MM.1S (cell line): ENCODE measurements at places on chromosomes 5 and 9.

DNA sequence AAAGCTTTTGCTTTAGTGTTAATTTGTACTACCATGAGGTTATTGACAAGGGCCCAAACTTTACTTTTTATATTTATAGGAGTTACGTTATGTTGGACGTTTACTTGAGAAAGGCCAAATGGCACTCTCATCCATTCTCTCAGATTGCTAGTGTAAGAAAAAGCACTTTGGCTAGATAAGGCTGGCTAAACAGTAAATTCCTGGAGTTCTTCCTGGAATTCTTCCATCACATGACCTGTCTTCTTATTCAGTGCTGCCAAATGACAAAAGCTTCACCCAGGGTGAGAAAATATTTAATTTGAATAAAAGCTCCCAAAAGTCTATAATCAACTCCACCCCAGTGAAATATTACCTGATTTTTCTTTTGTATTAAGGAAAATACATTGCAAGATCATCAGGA, 1568.9 kb upstream of the ACO1 start:
- no peak for DNase-seq
- no peak overlapping the region for H3K27ac ChIP-seq
- H3K4me1 ChIP-seq, result no peaks in the 10 kb centered on the region
- no peaks in the 10 kb centered on the region for H3K36me3 ChIP-seq
- no peak overlapping the region for H3K4me3 ChIP-seq
- H3K27me3 ChIP-seq, result no peaks in the 10 kb centered on the region

DNA sequence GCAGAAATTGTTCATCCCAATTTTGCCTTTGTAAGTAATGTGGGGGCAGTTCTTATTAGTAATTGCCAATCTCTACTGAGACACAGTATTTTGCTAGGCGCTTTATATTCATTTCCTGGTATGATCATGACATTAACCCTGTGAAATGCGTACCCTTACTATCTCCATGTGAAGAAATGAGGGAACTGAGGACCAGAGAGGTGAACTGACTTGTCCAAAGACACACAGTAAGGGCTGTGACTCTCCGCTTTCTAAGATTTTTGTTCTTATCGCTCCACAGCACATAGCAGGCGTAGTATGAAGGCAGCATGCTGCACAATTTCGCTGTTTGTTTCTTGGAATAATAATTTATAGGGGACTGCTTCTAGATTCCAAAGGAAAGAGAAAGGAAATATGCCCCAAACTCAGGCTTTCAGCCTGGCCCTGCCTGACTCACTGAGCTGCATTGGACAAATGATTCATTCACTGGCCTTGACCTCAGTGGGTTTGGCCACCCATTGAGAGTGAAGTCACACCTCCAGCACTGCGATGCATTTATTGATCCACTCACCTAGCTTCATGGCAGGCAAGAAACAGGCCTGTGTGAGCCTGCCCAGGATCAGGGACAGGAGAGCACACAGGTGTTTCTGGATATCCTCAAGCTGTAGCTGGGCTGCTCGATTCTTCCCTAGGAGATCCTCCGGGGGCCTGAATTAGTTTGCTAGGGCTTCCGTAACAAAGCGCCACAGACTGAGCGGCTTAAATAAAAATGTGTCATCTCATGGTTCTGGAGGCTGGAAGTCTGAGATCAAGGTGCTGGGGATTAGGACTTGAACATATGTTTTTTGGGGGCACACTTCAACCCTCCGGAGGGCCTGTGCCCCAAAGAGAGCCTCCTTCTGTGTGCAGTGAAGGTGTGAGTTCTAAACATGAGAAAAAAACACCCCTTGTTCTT, 7.2 kb upstream of the DUSP1 start:
- peak overlapping the region; percentile 52 for H3K27ac ChIP-seq
- peaks cover 12% of the 10 kb centered on the region for H3K4me1 ChIP-seq
- peak overlapping the region; percentile 9; the same call in 1 of the 2 replicates for H3K4me3 ChIP-seq
- no peaks in the 10 kb centered on the region for H3K27me3 ChIP-seq

DNA sequence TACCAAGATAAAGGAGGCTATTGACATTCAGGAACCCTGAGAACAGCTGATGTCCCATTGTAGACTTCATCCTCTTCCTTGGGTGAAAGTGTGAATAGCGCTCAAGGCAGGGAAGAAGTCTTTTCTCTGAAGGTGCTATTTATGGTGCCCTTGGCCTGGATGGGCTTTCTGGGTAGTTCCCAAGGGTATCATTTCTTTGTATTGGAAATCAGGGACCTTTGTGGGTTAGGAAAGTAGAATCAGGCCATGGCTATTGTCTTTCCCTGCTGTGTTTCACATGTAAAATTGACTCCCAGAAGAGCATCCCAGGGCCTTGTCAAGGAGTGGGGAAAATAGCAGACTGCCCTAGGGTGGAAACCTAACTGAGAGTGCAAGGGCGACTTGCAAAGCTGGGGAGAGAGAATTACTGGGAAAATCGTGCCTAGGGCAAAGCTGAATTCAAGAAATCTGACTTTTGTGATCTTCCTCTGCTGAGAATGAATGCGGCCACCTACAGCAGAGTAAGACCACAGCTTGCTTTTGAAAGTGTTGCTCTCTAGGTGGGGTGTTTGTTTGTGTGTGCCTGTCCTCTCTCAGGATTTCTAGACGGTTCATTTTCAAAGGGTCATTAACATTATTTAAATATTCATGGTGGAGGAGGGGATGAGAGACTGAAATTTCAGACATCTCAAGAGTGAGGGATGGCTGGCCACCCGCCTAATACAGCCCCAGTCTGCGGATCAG, 160.6 kb downstream of the C9orf152 start:
- no peaks in the 10 kb centered on the region for H3K27me3 ChIP-seq
- H3K4me3 ChIP-seq, result peak overlapping the region; percentile 97
- peaks cover 15% of the 10 kb centered on the region for H3K4me1 ChIP-seq
- no peaks in the 10 kb centered on the region for H3K36me3 ChIP-seq
- no peak overlapping the region for H3K27ac ChIP-seq
- DNase-seq, result no peak

- H3K36me3 ChIP-seq, result no peaks in the 10 kb centered on the region
- DNase-seq, result no peak
- no peak overlapping the region for H3K4me3 ChIP-seq
- peaks cover 11% of the 10 kb centered on the region for H3K4me1 ChIP-seq
Observed at GRCh38 chr5:126017096-126017495, 406.1 kb upstream of the GRAMD2B start.

GRCh38 chr9:77798140-77798539, 150.0 kb upstream of the GNA14 start:
- H3K36me3 ChIP-seq, result no peaks in the 10 kb centered on the region
- no peak overlapping the region for H3K27ac ChIP-seq
- no peak overlapping the region for H3K4me3 ChIP-seq
- H3K4me1 ChIP-seq, result no peaks in the 10 kb centered on the region

- H3K4me1 ChIP-seq, result peaks cover 9% of the 10 kb centered on the region
- H3K27me3 ChIP-seq, result no peaks in the 10 kb centered on the region
- no peak overlapping the region for H3K27ac ChIP-seq
- DNase-seq, result no peak
- no peaks in the 10 kb centered on the region for H3K36me3 ChIP-seq
Observed at GRCh38 chr5:81525690-81526089, 131.8 kb upstream of the ACOT12 start.

- no peak overlapping the region for H3K4me3 ChIP-seq
- DNase-seq, result no peak
- peaks cover 15% of the 10 kb centered on the region for H3K4me1 ChIP-seq
- no peaks in the 10 kb centered on the region for H3K27me3 ChIP-seq
Observed at GRCh38 chr5:113197456-113198200, 221.0 kb downstream of the DCP2 start.

- no peaks in the 10 kb centered on the region for H3K27me3 ChIP-seq
- DNase-seq, result no peak
- H3K36me3 ChIP-seq, result no peaks in the 10 kb centered on the region
- no peak overlapping the region for H3K4me3 ChIP-seq
Observed at GRCh38 chr5:26647781-26648180, 390.6 kb downstream of the CDH9 start.

- H3K4me3 ChIP-seq, result no peak overlapping the region
- H3K27ac ChIP-seq, result no peak overlapping the region
- H3K27me3 ChIP-seq, result no peaks in the 10 kb centered on the region
- no peaks in the 10 kb centered on the region for H3K36me3 ChIP-seq
- H3K4me1 ChIP-seq, result no peaks in the 10 kb centered on the region
Observed at GRCh38 chr5:99586878-99587277, 658.1 kb upstream of the CHD1 start.

GRCh38 chr5:142798099-142798770, 28.1 kb downstream of the ARHGAP26 start:
- H3K27ac ChIP-seq, result no peak overlapping the region
- H3K4me3 ChIP-seq, result no peak overlapping the region
- H3K27me3 ChIP-seq, result no peaks in the 10 kb centered on the region
- DNase-seq, result no peak
- no peaks in the 10 kb centered on the region for H3K36me3 ChIP-seq
- H3K4me1 ChIP-seq, result peaks cover 59% of the 10 kb centered on the region

- peak; percentile 83 for DNase-seq
- peak overlapping the region; percentile 69 for H3K4me3 ChIP-seq
- H3K36me3 ChIP-seq, result peaks cover 15% of the 10 kb centered on the region; the same call in 1 of the 2 replicates
- H3K27ac ChIP-seq, result peak overlapping the region; percentile 96
- no peaks in the 10 kb centered on the region for H3K27me3 ChIP-seq
Observed at GRCh38 chr5:115543365-115544042, 1.1 kb downstream of the FEM1C start.

DNA sequence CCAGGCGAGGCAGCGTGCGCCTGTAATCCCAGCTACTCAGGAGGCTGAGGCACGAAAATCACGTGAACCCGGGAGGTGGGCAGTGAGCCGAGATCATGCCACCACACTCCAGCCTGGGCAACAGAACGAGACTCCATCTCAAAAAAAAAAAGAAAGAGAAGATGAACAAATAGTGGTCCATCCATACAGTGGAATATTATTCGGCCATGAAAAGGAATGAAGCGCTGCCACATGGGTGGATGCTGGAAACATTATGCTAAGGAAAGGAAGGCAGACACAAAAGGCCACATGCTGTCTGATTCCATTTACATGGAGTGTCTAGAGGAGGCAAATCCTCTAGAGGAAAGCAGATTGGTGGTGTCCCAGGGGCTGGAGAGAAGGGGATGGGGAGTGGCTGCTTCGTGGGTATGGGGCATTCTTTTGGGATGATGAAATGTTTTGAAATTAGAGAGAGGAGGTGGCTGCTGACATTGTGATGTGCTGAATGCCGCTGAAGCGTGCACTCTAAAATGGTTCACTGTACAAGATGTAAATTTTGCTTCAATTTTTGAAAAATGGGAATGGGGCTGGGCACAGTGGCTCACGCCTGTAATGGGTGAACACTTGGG, 17.0 kb downstream of the PLPP7 start:
- no peak overlapping the region for H3K4me3 ChIP-seq
- H3K27me3 ChIP-seq, result no peaks in the 10 kb centered on the region
- H3K27ac ChIP-seq, result no peak overlapping the region
- DNase-seq, result no peak
- peaks cover 8% of the 10 kb centered on the region for H3K4me1 ChIP-seq
- no peaks in the 10 kb centered on the region for H3K36me3 ChIP-seq

- no peak overlapping the region for H3K4me3 ChIP-seq
- no peaks in the 10 kb centered on the region for H3K36me3 ChIP-seq
- no peaks in the 10 kb centered on the region for H3K27me3 ChIP-seq
- no peak overlapping the region for H3K27ac ChIP-seq
- peaks cover 12% of the 10 kb centered on the region for H3K4me1 ChIP-seq
- DNase-seq, result no peak
Observed at GRCh38 chr9:4967523-4967922, 17.5 kb upstream of the JAK2 start.

- no peak overlapping the region for H3K4me3 ChIP-seq
- H3K27me3 ChIP-seq, result peaks cover 64% of the 10 kb centered on the region
- H3K27ac ChIP-seq, result no peak overlapping the region
- no peaks in the 10 kb centered on the region for H3K36me3 ChIP-seq
Observed at GRCh38 chr9:121584421-121584820, 67.0 kb upstream of the DAB2IP start.

DNA sequence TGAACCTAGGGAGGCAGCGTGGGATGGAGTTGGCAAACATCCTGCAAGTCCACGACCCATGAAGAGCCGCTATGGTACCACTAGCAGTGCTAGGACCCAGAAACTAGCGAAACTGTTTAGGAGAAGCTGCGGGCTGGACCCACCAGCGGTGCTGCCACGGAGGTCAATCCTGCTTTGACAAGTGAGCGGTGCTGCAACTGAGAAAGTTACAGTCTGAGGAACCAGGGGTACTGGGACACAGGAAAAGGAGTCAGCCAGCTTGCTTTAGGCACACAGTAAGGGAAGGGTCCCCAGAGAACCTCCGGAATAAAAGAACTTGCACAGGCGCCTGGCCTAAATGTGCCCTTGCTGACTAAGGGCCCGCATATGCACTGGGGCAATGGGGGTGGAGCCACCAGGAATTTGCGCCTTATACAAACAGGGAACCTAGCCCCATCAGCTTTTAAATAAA, 23.6 kb upstream of the ANXA2R start:
- H3K4me3 ChIP-seq, result no peak overlapping the region
- H3K27ac ChIP-seq, result no peak overlapping the region
- H3K36me3 ChIP-seq, result no peaks in the 10 kb centered on the region

DNA sequence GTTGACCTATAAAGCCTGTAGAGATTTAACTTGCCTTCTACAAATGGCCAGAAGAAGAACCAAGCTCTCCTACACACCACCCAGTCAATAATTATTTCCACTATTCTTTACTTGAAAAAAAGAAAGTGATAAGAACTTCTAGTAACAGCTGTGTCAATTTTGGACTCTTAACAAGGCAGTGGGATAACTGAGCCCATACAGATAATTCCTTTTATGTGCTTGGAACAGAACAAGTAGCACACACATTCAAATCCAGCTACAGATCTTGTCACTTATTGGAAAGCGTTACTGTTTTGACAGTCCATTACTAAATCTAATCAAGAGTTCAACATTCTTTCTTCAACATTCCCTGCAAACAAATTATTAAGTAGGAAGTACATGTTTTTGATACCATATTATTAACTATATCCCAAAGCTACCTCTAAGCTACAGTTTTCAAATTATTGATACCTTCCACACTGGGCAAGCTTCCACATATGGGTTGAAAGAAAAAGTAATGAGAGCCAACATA, 6.3 kb downstream of the PTGER4 start:
- H3K27ac ChIP-seq, result no peak overlapping the region
- no peak overlapping the region for H3K4me3 ChIP-seq
- no peaks in the 10 kb centered on the region for H3K36me3 ChIP-seq
- 0 out of 2 replicates have a peak, but pooled peaks cover 6% of the 10 kb centered on the region for H3K4me1 ChIP-seq

DNA sequence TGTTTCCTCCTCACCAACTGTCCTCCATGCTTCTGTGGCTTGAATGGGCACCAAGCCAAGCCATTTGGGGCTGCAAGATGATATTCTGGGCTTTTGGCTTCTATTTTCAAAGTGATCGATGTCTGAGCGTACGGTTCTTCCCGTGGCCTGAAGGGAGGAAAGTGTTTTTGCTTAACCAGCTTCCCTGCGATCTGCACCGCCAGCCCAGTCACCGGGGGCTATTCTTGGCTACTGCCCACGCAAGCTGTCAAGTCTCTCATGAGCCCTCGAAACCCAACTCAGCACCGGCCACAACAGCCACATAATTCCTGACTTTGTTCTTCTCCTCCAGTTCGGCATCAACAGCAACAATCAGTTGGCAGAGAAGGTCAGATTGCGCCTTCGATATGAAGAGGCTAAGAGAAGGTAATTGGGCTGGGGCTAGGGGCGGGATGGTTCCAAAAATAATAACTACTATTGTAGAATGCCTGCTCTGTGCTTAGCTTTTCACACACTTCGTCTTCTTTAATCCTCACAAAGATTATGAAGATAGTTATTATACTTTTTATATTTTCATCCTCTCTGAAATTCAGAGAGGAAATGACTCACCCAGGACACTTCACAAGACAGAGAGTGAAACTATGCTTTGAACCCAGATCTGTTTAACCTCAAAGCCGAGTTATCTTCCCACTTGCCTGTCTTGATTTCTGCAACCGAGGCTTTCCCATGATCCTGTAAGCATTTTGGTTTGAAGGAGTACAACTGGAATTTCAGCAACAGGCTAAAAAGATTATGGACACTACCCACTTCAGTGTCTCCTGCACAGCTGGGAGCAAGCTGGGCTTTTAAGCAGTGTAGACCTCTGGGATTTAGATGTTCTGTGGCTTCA, 76.4 kb upstream of the RARS1 start:
- peaks cover 26% of the 10 kb centered on the region for H3K4me1 ChIP-seq
- H3K36me3 ChIP-seq, result no peaks in the 10 kb centered on the region
- peak overlapping the region; percentile 39; the same call in 1 of the 2 replicates for H3K4me3 ChIP-seq
- no peaks in the 10 kb centered on the region for H3K27me3 ChIP-seq
- peak; percentile 56 for DNase-seq
- peak overlapping the region; percentile 90 for H3K27ac ChIP-seq
